NCI-H1105 (cell line): ENCODE measurements at places on chromosomes 1 and 21.
A peak's percentile ranks its signal among the peaks of the same experiment; 100 is the strongest.

GRCh38 chr1:34018285-34018684 is 146.7 kb downstream of the CSMD2 start:
- no peak for DNase-seq

DNA sequence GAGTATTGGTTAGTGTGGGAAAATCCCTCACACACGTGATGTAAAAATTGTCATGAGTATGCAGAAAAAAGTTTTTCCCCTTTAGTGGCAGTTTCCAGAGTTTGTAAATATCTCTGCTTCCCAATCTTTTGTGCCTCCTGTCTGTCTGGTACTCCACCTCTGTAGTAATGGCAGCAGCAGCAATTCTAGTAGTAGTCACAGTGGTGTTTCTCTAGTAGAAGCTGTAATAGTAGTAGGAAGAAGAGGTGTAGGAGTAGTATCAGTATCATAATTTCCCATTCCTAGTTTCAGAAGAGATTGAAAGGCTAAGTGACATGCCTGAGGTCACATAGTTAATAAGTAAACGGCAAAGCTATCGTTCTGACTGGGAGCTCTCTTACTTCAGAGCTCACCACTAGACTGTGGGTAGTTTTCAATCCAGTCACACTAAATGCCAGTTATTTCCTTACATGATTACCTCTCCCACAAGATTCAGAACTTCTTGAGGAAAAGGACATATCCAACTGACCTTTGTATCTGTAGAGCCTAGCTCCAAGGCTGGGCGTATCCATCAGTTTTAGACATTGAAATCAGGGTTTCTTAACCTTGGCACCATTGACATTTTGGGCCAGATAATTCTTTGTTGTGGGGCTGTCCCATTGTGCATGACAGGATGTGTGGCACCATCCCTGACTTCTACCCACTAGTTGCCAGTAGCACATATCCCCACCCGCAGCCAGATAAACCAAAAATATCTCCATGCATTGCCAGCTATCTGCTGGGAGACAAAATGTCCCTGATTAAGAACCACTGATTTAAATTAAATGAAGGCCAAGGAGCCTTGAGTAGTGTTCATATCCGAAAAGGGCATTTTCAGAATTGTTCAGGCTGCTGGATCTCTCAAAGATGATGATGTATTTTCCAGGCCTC is 135.9 kb downstream of the FGGY start:
- no peak for DNase-seq

DNA sequence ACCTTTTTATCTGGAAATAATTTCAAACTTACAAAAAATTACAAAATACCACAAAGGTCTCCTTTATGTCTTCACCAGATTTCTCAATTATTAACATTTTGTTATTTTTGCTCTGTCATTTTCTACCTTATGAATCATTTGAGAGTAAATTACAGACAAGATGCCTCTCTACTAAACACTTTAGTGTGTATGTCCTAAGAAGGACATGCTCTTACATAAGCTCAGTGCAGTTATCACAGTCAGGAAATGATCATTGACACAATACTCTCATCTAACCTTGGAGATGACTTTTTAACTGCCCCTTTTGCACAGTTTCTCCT is 378.9 kb upstream of the RUNX1 start:
- DNase-seq: no peak

DNA sequence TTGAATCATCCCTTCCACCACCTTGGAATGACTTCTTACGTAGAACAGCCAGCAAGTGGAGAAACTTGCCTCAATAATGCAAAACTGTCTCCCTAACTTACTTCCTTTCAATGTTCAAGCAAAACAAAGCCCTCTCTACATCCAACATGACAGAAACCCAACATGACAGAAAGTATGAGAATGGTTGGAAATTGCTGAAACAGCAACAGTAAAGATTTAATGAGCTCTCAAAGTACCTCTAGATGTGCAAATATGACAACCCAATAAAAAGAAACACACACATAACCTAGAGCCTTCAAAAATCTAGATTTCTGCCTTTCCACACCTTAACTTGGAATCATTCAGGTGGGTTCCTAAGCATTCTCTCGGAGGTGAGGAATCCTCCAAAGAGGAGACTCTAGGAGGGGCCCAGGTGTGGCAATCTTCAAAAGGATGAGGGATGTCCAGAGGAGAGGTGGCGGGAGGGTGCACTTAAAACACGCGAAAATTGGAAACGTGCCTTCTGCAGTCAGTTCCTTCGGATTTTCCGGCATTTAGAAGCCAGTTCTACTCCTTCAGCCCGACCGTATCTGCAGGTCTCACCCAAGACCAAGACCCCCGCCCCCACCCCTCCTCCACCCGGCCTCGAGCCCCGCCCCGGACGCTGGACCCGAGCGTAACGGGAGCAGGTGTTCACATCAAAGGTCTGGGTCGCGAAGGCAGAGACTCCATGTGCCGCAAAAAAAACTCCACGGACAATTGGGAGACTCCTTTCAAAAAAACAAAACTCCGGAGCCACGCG is 996 bp upstream of the MGST3 start:
- peak; percentile 78 for DNase-seq

GRCh38 chr1:172578586-172578985 is 45.6 kb downstream of the SUCO start:
- no peak for DNase-seq

DNA sequence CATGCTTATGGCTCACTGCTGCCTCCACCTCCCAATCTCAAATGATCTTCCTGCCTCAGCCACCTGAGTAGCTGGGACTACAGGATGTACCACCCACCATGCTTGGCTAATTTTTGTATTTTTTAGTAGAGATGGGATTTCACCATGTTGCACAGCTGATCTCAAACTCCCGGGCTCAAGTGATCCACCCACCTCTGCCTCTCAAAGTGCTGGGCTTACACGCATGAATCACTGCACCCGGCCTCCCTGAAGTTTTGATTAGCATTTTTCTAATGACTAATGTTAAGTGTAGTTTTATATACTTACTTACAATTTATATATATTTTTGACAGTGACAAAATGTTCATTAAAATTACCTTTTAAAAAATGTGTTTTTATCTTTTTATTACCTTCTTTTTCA is 41.1 kb downstream of the ZNF678 start:
- no peak for DNase-seq

DNA sequence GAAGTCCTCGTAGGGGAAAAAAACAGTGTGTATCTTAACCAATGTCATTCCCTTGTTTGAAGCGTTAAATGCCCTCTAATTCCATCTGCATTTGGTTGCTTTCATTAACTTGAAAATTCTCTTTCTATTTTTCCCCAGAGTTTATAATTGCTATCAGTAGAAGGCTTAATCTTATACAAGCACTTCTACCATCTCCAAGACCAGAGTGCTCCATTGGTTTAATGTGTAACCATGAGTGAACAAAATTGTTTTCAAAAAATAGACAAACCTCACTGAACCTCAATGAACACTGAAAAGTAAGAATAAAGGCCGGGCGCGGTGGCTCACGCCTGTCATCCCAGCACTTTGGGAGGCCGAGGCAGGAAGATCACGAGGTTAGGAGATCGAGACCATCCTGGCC is 141.3 kb downstream of the RGS7 start:
- no peak for DNase-seq

GRCh38 chr21:35510957-35511695 is 462.0 kb upstream of the RUNX1 start:
- DNase-seq: no peak

DNA sequence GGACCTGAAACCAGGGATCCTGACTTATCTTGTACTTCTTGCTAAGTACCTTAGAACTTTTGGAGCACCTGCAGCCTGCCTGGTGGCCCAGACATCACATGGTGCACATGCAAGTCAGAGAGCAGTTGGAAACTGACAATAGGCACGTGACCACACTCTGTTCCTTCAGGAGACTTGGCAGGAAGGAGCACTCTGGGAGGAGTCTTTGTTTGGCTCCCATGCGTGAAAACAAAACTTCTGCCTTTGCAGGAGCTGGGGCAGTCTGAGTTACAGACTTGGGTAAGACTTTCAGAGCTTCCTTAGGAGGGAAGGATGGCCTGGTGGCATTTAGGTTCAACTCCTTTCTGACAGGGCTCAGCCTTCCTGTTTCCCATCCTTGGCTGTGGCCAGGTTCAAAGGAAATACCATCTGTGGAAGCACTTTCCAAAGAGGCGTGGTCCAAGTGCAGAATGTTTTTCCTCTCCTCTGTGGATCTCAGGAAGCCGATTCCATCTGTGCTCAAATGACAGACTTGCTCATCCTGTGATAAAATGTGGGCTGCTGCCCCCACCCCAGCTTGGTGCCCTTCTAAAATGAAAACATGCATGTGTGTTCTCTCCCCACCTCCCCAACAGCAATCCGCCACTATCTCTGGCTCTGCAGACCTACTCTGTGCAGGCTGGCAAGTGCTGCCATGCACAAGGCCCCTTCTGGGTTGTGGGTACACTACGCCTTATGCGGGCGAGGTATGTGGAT is 14.1 kb upstream of the ZNF436 start:
- no peak for DNase-seq

DNA sequence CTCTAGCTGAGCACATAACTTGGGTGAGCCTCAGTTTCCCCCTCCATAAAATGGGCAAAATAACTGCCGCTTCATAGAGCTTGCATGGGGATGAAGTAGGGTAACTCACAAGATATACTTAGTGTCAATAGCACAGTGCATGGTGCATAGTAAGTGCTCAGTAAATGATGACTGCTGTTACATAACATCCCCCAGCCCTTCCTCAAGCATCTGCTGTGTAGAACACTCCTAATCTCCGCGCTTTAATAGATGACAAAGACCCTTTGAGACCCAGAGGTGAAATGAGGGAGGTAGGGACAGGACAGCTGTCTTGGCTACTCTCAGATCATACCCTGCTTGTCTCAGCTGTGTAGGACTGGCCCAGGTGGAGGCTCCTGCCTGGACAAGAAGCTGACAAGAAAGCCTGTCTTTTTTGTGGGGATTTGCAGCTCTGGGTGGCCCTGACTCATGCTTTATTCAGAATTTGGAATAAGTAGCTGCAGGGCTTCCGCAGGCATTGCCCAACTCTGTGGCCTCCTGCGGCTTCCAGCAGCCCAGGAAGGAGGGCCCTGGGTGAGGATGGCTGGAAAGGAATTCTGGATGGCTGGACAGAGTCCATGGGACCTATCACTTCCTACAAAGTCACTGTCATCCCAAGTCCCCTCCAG is 20.7 kb upstream of the PADI4 start:
- DNase-seq: no peak

GRCh38 chr1:168583571-168583970 is 7.2 kb downstream of the XCL1 start:
- DNase-seq: no peak

GRCh38 chr1:150092180-150092791 is 24.7 kb downstream of the VPS45 start:
- DNase-seq: no peak

- DNase-seq: no peak
These were observed 126.9 kb downstream of the TBX15 start for GRCh38 chr1:118861216-118861615.

DNA sequence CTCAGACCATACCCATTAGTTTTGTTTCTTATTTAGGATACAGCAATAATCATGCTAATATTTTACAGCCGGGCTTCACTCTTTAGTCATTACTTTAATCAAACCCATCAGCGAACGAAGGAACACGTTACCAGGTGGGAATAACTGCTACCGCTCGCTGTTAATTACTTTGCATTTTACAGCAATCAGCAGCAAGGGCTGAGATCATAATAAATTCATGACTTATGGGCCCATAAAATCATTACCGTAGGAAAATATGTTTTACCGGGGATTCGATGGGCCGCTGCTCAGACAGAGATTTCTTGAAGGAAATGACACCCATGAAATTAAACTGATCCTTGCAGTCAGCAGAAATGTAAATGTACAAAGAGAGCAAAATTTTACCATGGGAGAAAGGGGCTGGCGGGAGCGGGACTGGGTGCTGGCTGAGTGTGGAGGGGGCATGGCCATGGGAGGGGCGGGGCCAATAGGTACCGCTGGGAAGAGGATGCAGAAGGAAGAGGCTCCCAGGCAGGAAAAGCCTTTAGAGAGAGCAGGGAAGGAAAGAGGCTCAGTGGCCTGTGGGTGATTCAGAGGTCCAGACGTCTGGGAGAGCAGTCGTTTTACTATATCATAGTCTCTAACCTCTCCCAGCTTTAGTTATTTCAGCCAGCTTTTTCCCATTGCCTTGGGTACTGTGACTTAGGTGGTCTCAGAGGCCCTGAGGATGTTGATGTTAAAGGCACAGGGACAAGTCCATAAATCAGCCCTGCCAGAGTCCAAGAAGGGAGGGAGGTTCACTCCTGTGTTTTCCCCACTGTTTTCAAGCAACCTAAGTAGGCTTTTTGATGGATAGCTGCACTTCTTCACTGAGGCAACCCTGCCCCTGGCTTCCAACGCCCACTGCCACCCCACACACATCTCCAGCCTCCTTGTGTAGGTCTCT is 258.9 kb downstream of the SEC16B start:
- DNase-seq: no peak

DNA sequence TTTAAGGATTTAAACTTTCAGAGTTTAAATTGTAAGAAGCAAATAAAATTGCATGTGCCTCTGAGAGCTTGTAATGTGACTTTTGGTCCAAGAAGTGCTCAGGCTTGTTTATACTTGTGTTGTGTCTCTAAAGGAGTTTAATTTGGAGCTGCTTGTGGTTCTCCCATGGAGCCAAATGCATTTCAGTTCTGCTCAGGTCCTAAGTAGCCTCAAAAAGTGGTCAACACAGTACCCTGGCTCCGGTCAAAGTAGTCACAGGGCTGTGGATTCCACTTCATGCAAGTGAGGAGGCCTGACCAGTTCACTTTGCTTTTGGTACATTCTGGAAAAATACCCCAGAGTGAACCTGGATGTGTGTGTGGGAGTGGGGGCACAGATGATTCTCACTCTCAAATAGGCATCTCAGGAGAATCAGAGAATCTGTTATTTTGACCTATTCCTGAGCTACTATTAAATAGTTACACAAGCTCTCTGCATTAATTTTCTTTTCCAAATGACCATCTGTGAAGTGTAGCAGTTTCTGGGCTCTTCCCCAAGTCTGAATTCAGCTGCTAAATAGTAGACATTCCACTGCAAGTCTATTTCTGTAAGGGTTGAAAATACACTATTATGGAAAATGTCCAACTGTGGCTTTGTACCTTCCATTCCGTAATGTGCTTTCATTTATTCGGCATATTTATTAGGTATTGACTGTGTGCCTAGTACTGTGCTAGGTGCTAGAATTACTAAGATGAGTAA is 31.7 kb upstream of the AGO1 start:
- DNase-seq: no peak

GRCh38 chr1:160580221-160580812 is 1.0 kb upstream of the CD84 start:
- no peak for DNase-seq

DNA sequence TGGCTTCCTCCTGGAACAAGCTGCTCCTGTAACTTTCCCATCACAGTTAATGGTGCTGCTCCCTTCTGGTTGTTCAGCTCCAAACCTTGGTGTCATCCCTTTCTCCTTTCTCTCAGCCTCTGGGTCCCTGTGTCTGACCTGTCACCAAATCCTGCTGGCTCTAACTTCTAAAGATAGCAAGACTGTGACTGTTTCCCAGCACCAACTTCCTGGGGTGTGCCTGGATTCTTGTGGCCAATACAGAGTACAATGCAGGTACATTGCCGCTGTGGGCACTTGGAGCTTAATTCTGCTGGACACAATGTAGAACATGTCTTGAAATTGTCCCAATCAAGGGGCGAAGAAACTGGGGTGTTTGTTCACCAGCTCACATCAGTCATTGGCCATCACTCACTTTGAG is 156.7 kb upstream of the CSF3R start:
- no peak for DNase-seq

GRCh38 chr1:34983700-34984355 is 1.3 kb downstream of the TMEM35B start:
- no peak for DNase-seq
